ENCODE measurements at places on chromosomes 13 and 19.

GRCh38 chr19:53388168-53388567, 6.8 kb upstream of the ZNF765 start:
- DNase-seq = no peak

- no peak for DNase-seq
Measured at GRCh38 chr19:15629003-15629880, 11.5 kb upstream of the CYP4F3 start.

GRCh38 chr13:40540328-40541044, 126.0 kb downstream of the FOXO1 start:
- no peak for DNase-seq

GRCh38 chr13:27132538-27132937, 39.1 kb downstream of the USP12 start:
- no peak for DNase-seq

GRCh38 chr13:46126552-46127357, 21.9 kb upstream of the CPB2 start:
- DNase-seq = no peak

DNA sequence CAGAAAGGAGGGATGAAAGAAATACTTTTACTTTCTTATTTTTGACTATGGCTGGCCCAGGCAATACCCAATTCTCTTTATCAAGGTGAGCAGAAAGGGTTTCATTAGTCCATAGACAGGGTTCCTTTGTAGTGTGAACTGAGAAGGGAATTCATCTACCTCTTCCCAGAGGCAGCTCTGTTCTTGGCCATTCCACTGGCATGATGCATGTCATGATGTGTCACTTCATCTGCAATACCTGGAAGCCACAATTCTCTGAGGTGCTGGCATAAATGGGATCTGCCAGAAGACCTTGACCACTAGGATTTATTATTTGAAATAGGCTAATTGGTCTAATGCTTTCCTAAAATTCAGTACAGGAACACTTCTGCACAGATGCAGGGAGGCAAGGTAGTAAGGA, 542.8 kb downstream of the RFC3 start:
- no peak for DNase-seq

DNA sequence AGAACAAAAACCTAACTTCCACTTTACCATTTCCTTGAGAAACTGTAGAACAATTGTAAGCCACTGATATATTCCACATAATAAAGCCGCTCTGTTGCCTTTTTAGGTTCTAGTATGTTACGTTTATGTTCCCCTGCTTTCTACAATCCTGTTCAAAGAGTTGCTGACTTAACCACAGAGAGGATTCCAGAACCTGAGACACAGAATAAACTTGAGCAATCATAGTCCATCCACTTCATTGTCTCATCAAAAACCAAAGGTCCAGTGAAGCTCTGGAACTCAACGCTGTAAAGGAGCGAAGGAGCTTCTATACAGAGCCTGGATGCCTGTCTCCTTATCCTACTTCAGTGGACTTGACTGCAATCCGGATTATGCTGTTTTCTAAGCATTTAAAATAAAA, 4.6 kb downstream of the STARD13 start:
- no peak for DNase-seq

- DNase-seq = no peak
Measured at GRCh38 chr13:51180853-51181511, 41.2 kb upstream of the FAM124A start.

DNA sequence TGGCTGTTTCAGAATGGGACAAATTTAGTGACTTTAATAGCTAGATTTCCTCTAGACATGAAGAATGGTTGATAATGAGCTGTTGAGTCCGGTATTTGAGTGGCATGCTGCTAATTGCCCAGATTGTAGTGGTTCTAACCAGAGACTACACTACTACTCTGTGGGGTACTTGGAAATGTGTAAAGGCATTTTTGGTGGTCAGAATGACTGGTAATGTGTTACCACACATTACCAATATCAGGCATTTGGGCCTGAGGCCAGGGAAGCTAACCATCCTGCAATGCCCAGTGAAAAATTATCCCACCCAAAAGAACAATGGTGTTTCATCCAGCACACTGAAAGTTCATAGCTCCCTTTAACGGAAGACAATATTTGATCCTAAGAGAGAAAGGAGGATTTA, 17.5 kb upstream of the N4BP2L1 start:
- no peak for DNase-seq

DNA sequence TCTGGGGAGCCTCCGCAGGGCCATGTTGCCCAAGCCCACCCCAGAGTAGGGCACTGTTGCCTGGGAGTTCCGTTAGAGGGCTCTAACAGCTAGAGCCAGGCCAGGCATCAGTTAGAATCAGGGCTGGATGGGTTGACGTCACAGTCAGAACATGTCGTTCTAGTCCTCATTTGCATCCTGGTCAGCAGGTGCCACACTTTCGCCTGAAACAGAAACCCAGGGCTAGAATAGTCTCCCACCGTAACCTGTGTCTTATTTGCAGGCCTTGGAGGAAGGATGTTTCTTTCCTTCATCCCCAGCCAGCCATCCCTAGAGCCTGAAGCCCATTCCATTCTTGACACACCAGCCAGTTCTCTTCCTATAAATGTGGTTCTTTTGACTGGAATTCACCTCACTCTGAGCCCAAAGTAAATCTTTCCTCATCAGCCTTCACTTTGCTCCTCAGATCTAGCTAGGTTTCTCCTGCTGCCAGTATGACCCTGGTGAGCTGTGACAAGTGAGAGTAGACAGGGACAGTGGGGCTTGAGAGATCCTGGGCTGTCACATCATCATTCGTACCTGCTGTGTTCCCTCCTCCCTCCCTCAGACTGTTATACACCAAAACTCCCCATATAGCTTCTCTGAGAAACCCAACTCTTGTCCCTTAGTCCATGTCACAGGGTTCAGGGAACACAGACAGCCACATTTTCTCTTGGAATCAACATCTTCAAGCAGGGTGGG, 12.2 kb upstream of the CCDC97 start:
- DNase-seq = no peak

- DNase-seq = no peak
Measured at GRCh38 chr19:31357315-31357673, 8.1 kb upstream of the TSHZ3 start.

- no peak for DNase-seq
Measured at GRCh38 chr19:53944416-53944815, 18.3 kb upstream of the CACNG8 start.

DNA sequence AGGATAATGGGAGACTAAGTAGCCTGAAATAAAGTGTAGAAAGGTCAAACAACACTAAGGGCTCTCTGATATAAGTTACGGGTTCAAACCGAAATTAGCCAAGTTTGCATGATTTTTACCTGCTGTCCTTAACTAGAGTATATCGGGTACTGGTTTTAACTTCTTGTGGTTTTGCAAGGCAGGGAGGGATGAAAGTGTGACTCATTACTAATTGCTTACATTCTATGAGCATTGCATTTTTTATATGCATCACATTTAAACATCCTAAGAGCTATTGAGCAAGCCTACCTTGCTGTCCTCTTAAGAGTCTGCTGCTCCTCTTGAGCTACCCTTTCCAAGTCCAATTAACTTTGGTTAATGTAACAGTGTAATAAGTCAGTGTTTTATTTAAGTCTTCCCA, 415.4 kb downstream of the SLITRK5 start:
- no peak for DNase-seq

DNA sequence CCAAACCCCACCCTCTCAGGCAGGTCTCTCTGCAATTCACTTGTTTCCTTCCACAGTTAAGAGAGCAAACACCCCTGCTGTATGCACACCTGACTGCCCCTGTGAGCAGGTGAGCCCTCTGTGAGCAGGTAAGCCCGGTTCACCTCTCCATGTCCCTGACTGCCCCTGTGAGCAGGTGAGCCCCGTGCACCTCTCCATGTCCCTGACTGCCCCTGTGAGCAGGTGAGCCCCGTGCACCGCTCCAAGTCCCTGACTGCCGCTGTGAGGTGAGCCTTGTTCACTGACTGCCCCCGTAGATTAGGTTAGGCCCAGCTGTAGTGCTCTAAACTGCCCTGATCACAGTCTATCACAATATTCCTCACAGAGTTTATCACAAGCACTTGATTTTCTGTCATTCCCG, 29.2 kb downstream of the TMTC4 start:
- no peak for DNase-seq

DNA sequence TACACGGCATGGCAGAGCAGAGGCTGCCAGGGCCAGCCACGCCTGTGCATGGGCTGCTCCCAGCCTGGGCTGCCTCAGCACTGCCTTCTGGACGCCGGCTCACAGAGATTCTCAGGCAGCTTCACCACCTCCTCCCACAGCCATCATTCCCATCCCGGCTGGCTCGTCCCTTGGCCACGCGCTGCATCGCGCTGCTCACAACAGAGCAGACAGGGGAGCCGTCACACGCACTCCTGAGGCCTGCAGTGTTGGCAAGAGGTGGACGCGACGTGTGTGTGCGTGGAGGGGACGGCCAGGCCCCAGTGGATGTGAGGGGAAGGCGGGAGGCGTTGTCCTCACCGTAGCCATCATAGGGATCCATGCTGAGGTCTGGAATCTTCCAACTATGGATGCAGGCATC, 7.6 kb upstream of the PRKD2 start:
- no peak for DNase-seq

DNA sequence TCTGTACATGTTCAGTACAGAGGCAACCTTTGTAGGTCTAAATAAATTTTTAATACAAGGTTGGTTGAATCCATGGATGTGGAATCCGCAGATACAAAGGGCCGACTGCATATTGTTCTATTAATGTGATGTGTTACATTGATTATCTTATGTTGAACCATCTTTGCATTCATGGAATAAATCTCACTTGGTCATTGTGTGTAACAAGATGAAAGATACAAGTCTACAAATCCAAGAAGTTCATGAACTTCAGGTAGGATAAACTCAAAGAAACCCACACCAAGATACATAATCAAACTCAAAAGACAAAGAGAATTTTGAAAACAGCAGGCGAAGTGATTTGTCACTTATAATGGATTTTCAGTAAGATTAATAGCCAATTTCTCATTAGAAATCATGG, 8.0 kb upstream of the TFDP1 start:
- no peak for DNase-seq

GRCh38 chr13:106772006-106772601, 204.2 kb upstream of the ARGLU1 start:
- no peak for DNase-seq

- no peak for DNase-seq
Measured at GRCh38 chr13:66778461-66778860, 451.7 kb downstream of the PCDH9 start.

DNA sequence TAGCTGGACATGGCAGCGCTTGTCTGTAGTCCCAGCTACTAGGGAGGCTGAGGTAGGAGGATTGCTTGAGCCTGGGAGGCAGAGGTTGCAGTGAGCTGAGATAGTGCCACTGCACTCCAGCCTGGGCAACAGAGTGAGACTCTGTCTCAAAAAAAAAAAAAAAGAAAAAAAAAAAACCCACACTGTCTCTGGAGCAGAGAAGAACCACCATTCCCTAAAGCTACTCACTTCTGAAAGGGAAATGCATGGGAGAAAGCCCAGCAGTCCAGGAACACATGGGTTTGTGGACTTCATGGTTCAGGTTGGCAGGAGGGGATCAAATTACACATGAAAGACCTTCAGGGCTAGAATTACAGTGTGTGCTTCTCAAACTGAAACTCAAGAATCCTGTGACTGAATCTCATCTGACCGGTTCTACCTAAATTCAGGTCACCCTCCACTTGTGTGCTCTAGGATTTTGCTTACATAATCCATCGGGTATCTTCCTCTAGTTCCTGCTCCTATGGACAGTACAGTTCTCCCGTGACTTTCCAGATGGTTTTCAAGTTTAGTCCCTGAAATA, 30.2 kb upstream of the CPB2 start:
- no peak for DNase-seq

GRCh38 chr19:29380581-29380980, 145.2 kb upstream of the VSTM2B start:
- peak; percentile 28 for DNase-seq

GRCh38 chr19:4405977-4406376, 3.5 kb downstream of the CHAF1A start:
- no peak for DNase-seq

DNA sequence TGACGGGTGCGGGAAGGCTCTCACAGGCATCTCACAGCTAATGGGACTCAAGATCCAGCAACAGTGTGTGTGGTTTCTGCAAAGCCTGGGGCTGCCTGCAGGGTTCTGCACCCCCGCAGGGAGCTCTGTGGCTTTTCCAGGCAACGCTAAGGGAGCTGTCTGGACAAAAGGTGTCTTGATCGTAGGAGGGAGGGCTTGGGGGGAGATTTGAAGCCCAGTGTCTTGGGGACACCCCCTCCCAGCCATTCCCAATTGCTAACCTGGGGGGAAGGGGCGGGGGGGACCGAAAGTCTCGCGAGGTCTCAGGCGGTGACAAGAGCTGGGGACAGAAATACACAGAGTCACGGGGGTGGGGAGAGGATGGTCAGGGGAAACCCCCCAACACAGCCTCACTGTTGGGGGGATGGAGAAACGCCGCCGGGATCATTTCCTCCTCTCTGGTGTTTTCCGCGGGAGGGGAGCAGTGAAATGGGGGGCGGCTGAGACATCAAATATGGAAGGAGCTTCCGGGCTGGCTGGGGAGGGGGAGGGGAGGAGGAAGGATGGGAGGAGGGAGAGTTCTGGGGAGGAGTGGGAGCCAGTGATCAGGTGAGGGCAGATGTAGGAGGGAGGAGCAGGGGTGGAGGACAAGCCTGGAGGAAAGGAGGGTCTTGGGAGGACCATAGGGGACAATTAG, 13.3 kb downstream of the KCNC3 start:
- DNase-seq = no peak

DNA sequence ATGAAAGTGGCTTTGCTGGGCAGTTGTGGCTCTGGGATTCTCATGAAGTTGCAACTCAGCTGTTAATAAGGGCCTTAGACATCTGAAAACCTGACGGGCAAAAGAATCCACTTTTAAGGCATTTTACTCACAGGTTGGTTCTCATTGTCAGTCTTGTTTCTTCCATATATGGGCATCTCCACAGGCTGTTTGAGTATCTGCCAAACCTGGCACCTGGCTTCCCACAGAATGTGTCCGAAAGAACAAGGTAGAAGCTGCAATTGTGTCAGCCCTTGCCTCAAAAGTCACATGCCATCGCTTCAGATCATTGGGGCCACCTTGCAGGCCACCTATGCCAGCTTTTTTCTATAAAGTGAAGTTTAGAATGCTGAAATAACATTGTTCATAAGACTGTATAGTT, 102.4 kb downstream of the KCTD12 start:
- DNase-seq = no peak

- DNase-seq = no peak
Measured at GRCh38 chr13:46643165-46643777, 90.3 kb downstream of the LRCH1 start.

DNA sequence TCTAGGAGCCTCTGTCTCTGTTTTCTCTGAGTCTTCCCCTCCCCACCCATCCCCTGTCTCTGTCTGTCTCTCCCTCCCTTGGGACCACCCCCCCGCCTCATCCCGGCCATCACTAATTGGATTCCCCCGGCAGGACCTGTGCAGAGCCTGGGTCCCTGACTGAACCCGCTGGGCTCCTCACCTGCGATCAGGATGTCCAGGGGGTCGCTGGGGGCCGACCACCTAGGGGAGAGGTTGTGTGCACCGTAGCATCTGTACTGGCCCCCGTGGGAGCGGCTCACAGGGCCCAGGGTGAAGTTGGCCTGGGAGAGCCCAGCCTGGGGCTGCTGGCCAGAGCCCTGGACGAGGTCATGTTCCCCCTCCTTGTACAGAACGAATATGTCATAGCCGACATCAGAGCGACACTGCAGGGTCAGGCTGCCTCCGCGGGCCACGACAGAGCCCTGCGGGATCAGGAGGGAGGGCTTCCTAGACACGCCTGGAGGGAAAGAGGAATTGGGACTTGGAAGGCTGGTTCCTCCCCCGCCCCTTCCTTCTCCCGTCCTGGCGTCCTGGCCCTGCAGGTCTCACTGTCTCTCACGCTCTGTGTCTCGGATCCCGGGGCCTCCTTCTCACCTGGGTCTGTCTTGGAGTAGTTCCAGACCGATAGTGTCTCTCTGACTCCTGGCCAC, 1.8 kb downstream of the LILRB5 start:
- no peak for DNase-seq

- no peak for DNase-seq
Measured at GRCh38 chr19:38233740-38234251, 9.8 kb upstream of the DPF1 start.

Measured in RWPE2 (cell line).